ENCODE measurements at places on chromosomes 1 and 21.

GRCh38 chr1:114803001-114803400 lies 22.5 kb upstream of the SIKE1 start:
- no peak overlapping the region for H3K4me3 ChIP-seq
- H3K36me3 ChIP-seq, result no peaks in the 10 kb centered on the region
- no peaks in the 10 kb centered on the region for H3K27me3 ChIP-seq
- H3K27ac ChIP-seq, result no peak overlapping the region
- peaks cover 10% of the 10 kb centered on the region for H3K4me1 ChIP-seq

- DNase-seq, result no peak
- H3K36me3 ChIP-seq, result peaks cover 4% of the 10 kb centered on the region
- peaks cover 2% of the 10 kb centered on the region for H3K27me3 ChIP-seq
- peaks cover 11% of the 10 kb centered on the region for H3K4me1 ChIP-seq
Measured at GRCh38 chr1:56425494-56426037, 153.8 kb downstream of the PLPP3 start.

GRCh38 chr1:50417507-50417906 lies 5.7 kb downstream of the DMRTA2 start:
- peaks cover 30% of the 10 kb centered on the region for H3K4me1 ChIP-seq
- peaks cover 10% of the 10 kb centered on the region for H3K36me3 ChIP-seq
- peak overlapping the region; percentile 42 for H3K4me3 ChIP-seq
- peaks cover 51% of the 10 kb centered on the region for H3K27me3 ChIP-seq

- no peak for DNase-seq
- no peak overlapping the region for H3K27ac ChIP-seq
- peaks cover 13% of the 10 kb centered on the region for H3K4me1 ChIP-seq
- no peaks in the 10 kb centered on the region for H3K36me3 ChIP-seq
- peak overlapping the region; percentile 97 for H3K4me3 ChIP-seq
- H3K27me3 ChIP-seq, result peaks cover 5% of the 10 kb centered on the region
Measured at GRCh38 chr1:24416666-24417391, 1.2 kb downstream of the NIPAL3 start.

DNA sequence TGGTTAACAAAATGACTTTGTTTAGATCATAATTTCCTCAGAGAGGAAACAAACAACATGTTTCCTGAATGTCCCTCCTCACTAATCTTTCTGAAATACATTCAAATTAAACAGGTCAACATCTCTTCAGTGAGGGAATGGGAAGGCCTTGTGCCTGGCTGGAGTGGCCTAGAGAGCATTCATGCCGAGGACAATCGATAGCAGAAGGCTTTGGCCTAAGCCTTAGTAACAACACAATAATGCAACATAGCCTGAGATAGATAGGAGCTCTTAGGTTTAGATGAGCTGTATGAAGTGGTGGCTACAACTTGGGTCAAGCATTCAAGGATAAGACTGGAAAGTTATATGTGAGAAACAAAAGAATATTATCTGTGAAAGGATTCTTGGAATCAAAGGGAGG lies 37.4 kb downstream of the ILDR2 start:
- no peak overlapping the region for H3K27ac ChIP-seq
- no peak overlapping the region for H3K4me3 ChIP-seq
- H3K4me1 ChIP-seq, result no peaks in the 10 kb centered on the region
- H3K27me3 ChIP-seq, result peaks cover 1% of the 10 kb centered on the region
- no peak for DNase-seq

- H3K27me3 ChIP-seq, result peaks cover 8% of the 10 kb centered on the region
- peaks cover 4% of the 10 kb centered on the region for H3K36me3 ChIP-seq
- H3K4me1 ChIP-seq, result peaks cover 13% of the 10 kb centered on the region
- H3K4me3 ChIP-seq, result no peak overlapping the region
- no peak for DNase-seq
- no peak overlapping the region for H3K27ac ChIP-seq
Measured at GRCh38 chr21:17519965-17520609, 7.2 kb downstream of the CXADR start.

DNA sequence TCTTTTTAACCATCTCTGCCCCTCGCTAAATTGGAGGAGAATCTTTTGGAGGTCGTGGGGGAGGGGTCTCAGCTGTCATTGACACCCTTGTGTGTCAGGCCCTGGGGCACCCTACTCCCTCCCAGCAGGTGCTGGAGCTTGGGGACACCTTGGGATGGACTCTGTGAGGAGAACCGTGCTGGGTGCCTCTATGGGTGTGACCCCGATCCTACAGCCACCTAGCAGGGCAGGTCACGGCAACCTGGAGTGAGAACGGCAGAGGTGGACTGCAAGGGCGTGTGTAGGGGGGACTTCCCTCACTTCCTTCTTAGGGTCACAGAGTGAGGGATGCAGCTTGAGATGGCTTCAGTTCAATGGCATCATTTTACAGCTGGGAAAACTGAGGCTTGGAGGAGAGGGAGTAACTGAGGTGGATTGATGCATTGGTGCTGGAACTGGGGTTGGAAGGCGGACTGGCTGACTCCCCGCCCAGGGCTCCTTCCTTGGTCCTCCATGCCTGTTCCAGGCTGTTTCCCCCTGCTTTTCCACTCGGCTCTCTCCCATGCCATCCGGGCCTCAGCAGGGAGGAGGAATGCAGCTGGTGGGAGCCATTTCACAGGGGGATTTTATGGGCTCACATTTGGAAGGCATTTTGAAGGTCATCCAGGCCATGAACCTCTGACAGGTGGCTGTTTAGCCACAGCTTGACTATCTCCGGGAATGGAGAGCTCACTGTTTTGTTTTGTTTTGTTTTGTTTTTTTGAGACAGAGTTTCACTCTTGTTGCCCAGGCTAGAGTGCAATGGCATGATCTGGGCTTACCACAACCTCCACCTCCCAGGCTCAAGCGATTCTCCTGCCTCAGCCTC lies 18.8 kb upstream of the ARHGEF10L start:
- no peak for DNase-seq
- no peak overlapping the region for H3K27ac ChIP-seq
- H3K36me3 ChIP-seq, result no peaks in the 10 kb centered on the region

- H3K27me3 ChIP-seq, result peaks cover 16% of the 10 kb centered on the region
- no peak overlapping the region for H3K4me3 ChIP-seq
- DNase-seq, result no peak
- peak overlapping the region; percentile 96 for H3K27ac ChIP-seq
- peaks cover 56% of the 10 kb centered on the region for H3K4me1 ChIP-seq
Measured at GRCh38 chr1:94094469-94095111, 26.4 kb downstream of the ABCA4 start.

- no peak within 1 kb of the TSS for H3K4me3 ChIP-seq
- no peak within 1 kb of the TSS for H3K27ac ChIP-seq
- peaks cover 6% of the 10 kb centered on the region for H3K27me3 ChIP-seq
- H3K36me3 ChIP-seq, result peaks cover 3% of the 10 kb centered on the region
Measured at GRCh38 chr1:151853411-151853943, at the start of gene THEM5. TSS of gene THEM5 (minus strand) at chr1:151853712. CDS start at chr1:151853565, 147 bp downstream.

DNA sequence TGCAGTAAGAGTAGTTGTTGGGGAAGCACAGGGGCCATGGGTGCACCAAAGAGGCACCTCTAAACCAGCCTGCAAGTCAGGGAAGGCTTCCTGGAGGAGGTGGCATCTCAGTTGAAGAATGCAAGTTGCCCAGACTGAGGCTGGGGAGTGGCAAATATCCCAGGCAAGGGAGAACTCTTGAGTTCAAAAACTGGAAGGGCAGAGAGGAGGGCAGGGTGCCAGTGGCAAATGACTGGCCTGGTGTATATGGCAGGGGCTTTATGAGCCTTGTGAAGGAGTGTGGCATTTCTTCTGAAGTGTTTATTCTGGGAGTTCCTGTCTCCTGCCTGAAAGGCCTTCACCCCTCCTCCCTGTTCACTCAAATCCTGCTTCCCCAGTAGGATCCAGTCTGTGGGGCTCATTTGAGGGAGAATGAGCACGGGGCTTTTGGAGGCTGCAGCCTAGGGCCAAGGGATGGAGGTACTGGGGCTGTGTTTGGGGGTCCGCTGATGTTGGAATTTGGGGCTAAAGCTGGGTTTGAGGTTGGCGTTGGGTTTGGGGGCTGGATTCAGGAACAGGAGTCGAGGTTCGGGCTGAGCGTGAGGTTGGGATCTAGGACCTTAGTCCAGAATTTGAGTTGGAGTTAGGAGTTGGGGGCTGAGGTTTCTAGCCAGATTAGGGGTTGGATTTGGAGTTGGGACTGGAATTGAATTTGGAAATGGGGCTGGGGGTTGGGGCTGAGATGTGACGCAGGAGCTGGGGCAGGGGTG lies at the start of gene TMEM125:
Gene TMEM125 (plus strand): TSS at position 357 of the 749 bp plus-strand sequence. CDS start 2,740 bp downstream, outside the sequence.
- H3K4me1 ChIP-seq, result peaks cover 36% of the 10 kb centered on the region
- DNase-seq, result no peak
- H3K27ac ChIP-seq, result no peak within 1 kb of the TSS
- peaks cover 9% of the 10 kb centered on the region for H3K27me3 ChIP-seq
- peaks cover 4% of the 10 kb centered on the region for H3K36me3 ChIP-seq

DNA sequence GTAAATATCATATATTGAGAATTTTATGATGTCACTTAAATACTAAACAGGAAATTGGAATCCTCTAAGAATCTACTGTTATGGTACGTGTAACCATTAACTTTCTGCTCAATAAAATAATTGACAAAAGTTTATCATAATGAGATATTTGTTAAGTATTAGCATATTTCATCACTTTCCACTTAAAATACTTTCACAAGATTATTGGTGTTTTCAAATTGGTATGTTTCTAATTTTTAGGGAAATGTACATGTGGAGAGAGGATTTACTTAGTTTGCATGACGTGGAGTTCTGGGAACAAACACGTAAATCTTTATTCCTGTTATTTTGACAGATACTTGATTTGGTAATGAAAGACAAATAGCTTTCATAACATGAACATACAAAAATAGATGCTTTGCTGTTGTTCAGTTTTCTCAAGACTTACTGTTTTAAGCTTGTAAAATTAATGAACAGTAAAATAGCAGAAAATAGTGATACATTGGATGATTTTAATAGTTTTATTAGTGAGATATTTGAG lies 1.6 kb downstream of the SRSF11 start:
- H3K27me3 ChIP-seq, result peaks cover 2% of the 10 kb centered on the region
- H3K36me3 ChIP-seq, result peaks cover 14% of the 10 kb centered on the region
- H3K4me1 ChIP-seq, result peaks cover 44% of the 10 kb centered on the region
- peak overlapping the region; percentile 95 for H3K27ac ChIP-seq
- H3K4me3 ChIP-seq, result peak overlapping the region; percentile 90

- peaks cover 4% of the 10 kb centered on the region for H3K4me1 ChIP-seq
- DNase-seq, result no peak
- no peaks in the 10 kb centered on the region for H3K36me3 ChIP-seq
- H3K4me3 ChIP-seq, result peak overlapping the region; percentile 62
- peaks cover 7% of the 10 kb centered on the region for H3K27me3 ChIP-seq
- no peak overlapping the region for H3K27ac ChIP-seq
Measured at GRCh38 chr1:204376919-204377799, 17.4 kb upstream of the PLEKHA6 start.

GRCh38 chr1:204093421-204093717 lies 20.5 kb downstream of the SOX13 start:
- H3K36me3 ChIP-seq, result no peaks in the 10 kb centered on the region
- peaks cover 40% of the 10 kb centered on the region for H3K4me1 ChIP-seq
- H3K4me3 ChIP-seq, result no peak overlapping the region
- H3K27me3 ChIP-seq, result peaks cover 2% of the 10 kb centered on the region

- no peaks in the 10 kb centered on the region for H3K36me3 ChIP-seq
- no peak for DNase-seq
- H3K4me1 ChIP-seq, result peaks cover 21% of the 10 kb centered on the region
- H3K27me3 ChIP-seq, result peaks cover 19% of the 10 kb centered on the region
- H3K27ac ChIP-seq, result no peak overlapping the region
Measured at GRCh38 chr1:166971252-166971651, 4.1 kb downstream of the ILDR2 start.

DNA sequence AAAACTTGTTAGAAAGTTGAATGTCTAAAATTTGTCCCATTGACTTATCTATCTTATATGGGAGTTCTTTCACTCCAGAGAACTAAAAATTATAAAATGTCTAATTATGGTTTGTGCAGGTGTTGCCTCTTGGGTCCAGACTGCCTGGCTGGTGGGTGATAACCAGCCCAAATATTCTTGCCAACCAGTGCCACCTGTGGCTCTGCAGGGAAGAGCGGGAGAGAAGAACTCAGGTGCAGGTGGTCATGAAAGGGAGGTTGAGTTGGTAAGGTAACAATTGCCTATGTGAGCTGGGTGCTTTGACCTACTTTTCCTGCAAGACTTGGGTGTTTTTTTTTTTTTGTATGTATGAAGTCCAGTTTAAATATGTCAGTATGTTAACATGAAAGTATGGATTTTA lies 10.2 kb downstream of the RPS6KC1 start:
- H3K27ac ChIP-seq, result no peak overlapping the region
- H3K4me3 ChIP-seq, result no peak overlapping the region
- peaks cover 11% of the 10 kb centered on the region for H3K4me1 ChIP-seq
- no peaks in the 10 kb centered on the region for H3K27me3 ChIP-seq

GRCh38 chr1:204564835-204565234 lies 48.6 kb downstream of the MDM4 start:
- no peak for DNase-seq
- H3K27me3 ChIP-seq, result peaks cover 6% of the 10 kb centered on the region
- H3K27ac ChIP-seq, result no peak overlapping the region
- peaks cover 3% of the 10 kb centered on the region for H3K36me3 ChIP-seq

DNA sequence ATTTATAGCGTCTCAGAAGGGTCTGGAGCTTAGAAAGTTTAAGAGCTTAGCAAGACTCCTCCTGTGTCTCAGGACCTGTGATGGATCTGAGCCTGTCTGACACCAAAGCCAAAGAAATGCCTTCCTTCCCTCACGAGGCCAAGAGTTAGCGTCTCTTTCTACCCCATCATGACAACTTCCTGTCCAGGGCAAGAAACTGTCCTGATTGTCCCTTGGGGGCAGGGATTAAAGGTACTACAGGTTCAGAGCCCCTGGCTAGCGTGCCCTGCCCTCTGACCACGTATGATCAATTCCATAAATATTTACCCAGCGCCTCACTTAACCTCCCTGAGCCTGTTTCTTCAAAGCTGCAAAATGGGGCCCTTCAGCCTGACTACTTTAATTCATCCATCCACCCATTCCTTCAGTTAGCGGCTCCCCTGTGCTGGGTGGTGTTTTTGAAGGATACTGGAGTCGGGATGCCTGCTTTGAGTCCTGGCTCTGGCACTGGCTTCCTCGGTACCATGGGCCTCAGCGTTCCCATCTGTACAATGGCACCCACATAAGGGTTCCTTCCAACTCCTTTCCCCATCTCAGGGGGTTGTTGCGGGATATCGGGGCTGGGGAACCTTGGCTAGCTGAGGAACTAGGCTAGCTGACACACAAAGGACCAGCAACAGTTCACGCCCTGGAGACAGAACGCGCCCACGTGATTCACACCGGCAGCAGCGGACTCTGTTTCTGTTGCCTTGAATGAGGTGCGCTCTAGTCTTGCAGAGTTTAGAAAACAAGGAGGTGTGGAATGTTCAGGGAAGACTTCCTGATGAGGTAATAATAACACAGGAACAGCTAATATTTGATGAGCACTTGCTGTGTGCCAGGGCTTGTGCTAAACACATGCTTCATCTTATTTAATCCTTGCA lies 23.0 kb upstream of the EPHA2 start:
- H3K27ac ChIP-seq, result no peak overlapping the region
- no peak for DNase-seq
- no peak overlapping the region for H3K4me3 ChIP-seq
- H3K36me3 ChIP-seq, result no peaks in the 10 kb centered on the region
- peaks cover 20% of the 10 kb centered on the region for H3K27me3 ChIP-seq

- no peak for DNase-seq
- peaks cover 3% of the 10 kb centered on the region for H3K27me3 ChIP-seq
- H3K4me3 ChIP-seq, result no peak overlapping the region
- H3K36me3 ChIP-seq, result no peaks in the 10 kb centered on the region
- H3K4me1 ChIP-seq, result peaks cover 7% of the 10 kb centered on the region
- H3K27ac ChIP-seq, result no peak overlapping the region
Measured at GRCh38 chr1:31875636-31876236, 59.9 kb upstream of the SPOCD1 start.
